Stimulated activated CD4-positive, alpha-beta T cell treated with anti-CD3 and anti-CD28 coated beads, Interleukin-4, amount 100 ng/mL, for 24 hours (primary cell): ENCODE measurements at places on chromosomes 3 and 15.

DNA sequence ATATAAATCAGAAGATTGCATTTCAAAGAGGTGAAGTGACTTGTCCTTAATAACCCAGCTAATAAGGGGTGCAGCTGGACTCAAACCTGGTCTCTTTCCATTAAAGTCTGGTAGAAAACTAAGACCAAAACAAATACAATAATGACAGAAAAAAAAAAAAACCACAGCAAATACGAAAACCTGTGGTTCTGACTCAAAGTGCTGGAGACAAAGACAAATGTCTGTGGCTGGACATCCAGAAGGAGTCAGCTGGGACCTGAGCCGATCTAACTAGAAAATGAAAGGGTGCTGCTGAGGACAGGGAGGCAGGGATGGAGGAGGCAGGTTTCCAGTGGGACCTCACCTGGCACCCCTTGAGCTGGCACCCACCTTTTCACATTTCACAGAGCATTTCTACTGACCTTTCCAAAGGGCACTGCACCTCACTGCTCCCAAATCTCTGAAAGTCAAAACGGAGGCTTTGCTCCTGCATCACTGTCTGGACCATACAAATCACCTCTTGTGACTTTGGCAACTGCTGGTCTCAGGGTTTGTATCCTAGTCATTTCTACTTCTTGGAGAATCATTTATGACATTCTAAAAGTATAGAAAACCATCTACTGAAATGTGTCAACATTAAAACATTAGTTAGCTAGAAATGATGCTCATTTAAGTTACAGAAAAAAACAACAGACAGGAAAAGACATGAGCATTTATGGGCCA, 61.7 kb downstream of the CCNL1 start:
- DNase-seq = no peak

DNA sequence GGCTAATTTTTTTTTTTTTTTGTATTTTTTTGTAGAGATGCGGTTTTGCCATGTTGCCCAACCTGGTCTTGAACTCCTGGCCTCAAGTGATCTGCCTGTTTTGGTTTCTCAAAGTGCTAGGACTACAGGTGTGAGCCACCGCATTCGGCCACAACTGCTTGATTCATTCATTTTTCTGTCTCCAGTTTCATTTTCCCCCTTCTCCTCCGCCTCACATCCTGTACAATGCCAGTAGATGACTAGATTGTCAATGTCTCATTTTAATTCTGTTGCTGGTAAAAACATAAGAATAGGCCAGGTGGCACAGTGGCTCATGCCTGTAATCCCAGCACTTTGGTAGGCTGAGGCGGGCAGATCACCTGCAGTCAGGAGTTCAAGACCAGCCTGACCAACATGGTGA, 12.0 kb upstream of the ZNF592 start:
- DNase-seq = peak; percentile 79

DNA sequence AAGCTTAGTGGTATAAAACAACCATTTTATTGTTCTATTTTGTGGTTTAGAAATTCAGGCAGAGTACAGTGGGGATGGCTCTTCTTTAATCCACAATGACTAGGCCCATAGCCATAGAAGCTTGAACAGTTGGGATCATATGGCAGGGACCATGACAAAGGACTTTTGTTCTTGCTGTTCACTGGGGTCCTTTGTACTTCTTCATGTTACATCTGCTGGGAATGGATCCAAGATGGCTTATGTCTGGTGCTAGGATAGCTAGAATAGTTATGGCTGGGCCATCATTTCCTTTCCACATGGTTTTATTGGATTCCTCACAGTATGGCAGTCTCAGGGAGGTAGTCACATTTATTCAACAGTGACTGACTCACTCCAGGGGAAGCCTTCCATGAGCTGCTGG, 427.9 kb upstream of the AGTR1 start:
- no peak for DNase-seq

DNA sequence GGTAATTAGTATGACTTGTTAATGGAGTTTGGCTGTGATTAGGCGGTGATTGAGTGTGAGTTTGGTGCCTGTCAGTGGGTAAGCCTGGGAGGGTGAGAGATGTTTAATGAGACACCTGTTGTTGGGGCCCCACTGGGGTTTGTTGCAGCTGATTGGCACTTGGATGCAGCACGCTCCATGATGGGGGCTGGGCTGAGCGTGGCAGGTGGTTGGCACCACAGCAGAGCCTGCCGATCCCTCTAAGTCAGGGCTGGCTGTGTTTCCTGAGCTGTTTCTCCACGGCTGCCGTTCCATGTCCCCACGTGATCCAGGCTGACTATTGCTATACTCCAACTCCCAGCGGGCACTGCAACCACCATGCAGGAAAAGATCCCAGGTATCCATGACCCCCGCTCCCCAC, 93.5 kb upstream of the ARRDC4 start:
- no peak for DNase-seq

- no peak for DNase-seq
Measured at GRCh38 chr15:77858792-77859490, 218.6 kb downstream of the TBC1D2B start.

DNA sequence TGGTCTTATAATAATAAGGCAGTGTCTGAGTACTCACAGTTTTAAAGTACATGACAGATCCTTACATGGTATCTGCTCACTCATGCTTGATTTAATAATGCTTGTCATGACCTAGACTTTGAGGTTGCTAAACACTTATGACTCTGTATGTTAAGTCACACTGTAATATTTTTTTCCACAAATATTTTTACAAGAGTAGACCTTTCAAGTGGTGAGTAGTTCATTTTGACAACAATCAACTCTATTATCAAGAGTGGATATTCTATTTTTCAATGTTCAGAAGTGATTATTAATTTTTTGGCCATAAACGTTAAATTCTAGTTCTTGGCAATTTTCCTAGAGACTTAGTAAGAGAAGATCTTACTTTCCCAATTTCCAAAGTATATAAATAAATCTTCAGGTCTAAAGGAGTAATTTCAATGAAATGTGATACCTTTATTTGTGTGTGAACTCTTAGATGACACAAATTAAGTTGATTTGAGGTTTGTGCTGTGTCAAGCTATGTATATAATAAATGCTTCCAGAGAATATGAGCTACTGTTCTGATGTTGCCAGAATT, 104.5 kb downstream of the NLGN1 start:
- no peak for DNase-seq

DNA sequence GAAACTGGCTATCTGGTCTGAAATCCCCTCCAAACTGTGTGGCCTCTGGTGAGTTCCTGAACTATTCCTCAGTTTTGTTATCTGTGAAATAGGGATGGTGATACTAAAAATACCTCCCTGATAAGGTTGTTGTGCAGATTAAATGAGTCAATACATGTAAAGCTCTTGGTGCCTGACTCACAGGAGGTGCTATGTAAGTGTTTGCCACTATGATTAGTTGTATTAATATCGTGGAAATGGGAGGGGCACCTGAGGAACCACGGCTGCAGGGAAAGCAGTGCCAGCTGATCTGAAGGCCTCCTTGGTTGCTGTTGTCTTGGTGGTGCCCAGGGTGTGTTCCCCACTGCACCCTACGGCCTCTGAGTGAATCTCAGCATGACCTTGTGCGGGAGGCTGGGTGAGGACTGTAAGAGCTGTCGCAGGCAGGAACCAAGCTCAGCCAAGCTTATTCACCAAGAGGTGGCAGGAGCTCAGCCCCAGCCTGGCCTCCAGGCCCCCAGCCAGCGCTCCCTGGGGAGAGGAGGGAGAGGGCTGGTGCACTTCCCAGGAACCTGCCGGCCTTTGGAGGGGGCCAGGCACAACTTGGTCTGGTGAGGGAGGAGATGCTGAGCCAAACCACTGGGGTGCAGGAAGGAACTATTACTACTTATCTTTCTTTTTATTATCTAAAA, 44.8 kb upstream of the CCDC174 start:
- no peak for DNase-seq

GRCh38 chr3:175065497-175065896, 206.4 kb downstream of the NAALADL2 start:
- DNase-seq = no peak

DNA sequence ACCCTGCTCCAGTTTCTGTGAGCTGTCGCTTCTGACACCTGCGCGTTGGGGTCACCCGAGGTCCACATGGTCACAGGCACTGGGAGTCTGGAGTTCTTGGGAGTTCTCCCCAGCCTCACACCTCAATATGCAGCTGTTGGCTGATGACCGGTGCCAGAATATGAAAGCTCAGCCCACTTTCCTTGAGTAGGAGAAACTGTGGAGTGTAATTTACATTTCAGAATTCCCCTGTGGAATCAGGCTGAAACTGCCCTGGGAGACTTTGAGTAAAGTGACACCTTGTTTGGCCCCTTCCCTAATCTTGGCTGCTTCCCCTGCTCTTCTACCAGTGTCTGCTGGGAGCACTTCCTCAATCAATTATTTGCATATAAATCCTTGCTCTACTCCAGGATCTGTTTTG, 255.9 kb downstream of the NFKBIZ start:
- DNase-seq = no peak

DNA sequence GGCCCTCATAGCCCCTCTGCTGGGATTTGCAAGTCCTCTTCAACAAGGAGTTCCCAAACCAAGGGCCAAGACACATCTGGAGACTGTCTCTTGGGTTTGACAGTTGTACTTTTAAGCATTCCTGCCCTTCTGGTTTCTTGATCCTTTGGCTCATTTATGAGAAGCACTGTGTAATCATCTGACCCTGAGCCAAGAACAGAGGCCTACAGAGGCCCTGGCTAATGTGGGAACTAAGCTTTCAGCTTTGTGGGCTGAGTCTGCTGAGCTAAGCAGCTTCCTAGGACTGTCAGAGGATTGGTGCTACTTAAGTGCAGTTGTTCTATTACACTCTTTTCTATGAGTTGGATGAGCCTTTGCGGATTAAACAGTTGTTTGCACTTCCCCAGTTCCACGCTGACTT, 178.3 kb downstream of the KBTBD8 start:
- DNase-seq = no peak

DNA sequence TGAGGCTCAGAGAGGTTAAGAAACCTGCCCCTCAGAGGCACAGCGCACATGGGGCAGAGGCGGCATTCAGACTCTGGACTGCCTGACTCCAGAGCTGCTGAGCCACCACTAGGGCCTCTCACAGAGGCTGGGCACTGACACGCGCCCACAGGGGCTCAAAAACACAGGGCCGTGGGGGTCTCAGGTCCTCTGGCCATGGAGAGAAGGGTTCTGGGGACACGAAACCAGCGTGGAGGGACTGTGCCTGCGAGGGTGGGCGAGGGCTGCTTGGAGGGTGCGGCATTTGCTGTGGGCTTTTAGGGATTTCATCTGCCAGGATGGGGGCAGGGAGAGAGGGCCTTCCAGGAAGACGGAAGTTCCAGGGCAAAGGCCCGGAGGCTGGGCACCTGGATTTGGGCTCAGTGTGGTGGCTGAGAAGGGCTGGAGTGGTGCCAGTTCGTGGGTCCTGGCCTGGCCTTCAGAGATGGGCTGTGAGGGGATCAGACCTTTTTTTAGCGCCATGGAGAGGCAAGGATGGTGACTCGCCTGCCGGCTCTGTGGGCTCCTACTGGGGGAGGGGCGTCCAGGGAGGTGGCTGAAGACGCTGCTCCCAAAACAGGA, 69.6 kb downstream of the EFCAB12 start:
- DNase-seq = no peak

DNA sequence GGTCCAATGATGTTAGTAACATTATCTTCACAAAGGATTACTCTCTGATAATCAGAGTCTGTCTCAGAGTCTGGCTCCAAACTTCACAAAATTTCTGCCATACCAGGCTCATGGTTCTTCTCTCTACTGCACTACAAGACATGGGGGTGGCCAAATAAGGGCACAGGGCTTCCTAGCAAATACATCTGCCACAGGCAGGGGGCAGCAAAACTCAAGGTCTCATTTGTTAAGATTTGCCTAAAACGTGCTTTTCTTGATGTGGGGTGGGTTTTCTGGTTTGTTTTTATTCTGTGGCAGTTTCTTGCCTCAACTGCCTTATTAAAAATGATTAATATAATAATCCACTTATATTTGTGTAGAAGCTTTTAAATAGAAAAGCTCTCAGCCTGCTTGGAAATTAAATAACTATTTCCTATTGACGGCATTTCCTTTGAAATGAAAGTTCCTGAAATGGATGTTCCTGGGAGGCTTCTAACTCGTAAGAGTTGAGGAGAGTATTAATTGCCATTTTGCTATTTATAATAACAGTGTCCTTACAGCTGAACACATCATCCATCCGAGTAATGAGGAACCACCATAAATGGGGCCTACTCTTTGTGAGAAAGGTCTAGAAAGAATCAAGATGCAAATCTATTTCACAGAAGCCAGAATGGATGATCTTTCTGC, 53.8 kb downstream of the SST start:
- peak; percentile 64 for DNase-seq

- DNase-seq = no peak
Measured at GRCh38 chr3:11576453-11576852, 67.3 kb downstream of the VGLL4 start.

DNA sequence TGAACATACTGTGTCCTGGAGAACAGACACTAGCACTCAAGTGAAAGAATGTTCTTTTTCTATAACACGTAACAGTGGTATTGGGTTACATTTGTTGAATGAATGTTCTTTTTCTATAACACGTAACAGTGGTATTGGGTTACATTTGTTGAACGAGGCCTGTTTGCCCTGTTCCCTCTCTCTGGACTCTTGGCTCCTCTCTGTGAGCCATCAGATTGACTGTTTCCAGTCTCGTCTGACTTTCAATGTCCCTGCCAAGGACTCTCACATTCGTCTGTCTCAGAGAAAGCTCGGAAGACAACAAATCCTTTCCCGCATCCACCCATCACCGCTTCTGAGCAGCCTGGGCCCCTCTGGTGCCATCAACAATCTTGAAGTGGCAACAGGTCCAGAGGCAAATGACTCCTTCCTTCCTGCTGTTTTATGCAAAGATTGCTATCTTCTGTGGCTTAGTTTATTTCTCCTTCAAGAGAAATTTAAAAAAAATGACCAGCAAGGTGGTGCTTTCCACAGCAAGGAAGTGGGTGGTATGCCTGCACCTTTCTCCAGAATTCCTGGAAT, 8.0 kb downstream of the TMEM45A start:
- DNase-seq = no peak

DNA sequence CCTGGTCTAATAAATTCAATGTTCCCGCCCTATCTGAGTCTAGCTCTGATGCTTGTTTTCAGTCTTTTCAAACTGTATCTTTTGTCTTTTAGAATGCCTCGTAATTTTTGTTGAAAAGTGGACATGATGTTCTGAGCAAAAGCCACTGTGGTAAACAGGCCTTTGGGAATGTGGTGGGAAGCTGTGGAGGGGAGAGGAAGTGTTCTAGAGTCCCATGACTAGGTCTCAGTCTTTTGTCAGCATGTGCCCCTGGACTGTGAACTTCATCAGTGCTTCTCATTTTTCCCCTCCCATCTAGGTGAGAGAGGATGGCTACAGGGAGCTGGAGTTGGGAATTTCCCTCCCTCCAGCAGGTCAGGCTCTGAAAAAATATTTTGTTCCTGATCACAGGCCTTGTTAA, 33.7 kb downstream of the SUSD5 start:
- DNase-seq = no peak

DNA sequence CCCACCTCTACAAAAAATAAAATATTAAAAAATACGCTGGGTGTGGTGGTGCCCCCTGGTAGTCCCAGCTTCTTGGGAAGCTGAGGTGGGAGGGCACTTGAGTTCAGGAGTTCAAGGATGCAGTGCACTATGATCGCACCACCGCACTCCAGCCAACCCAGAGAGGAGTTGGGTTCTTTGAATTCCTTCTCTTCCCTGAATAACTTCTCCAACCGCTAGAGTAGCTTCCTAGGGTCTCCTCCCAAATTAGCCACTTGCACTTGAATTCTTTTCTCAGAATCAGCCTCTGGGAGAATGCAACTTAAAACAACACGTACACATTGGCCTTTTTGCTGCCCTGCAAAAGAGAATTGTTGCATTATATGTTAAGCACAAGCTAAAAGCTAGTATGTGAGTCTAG, 272.5 kb downstream of the ABHD5 start:
- DNase-seq = no peak
